NCI-H1417 treated with DMSO at 0.1 percent for 48 hours (cell line): ENCODE measurements at places on chromosomes 5 and 9.

DNA sequence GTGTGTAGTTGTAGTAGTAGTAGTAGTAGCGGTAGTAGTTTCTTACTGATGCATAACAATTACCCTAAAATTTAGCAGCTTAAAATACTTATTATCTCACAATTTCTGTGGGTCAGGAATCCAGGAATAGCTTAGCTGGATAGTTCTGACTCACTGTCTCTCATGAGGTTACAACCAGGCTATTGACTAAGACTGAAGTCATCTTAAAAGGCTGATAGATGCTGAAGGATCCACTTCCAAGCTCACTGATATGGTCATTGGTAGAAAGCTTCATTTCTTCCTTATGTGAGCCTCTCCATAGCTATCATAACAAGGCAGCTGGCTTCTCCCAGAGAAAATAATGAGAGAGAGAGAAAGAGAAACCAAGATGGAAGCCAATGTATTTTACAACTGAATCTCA lies 147.5 kb upstream of the FBXL17 start:
- no peak for DNase-seq

DNA sequence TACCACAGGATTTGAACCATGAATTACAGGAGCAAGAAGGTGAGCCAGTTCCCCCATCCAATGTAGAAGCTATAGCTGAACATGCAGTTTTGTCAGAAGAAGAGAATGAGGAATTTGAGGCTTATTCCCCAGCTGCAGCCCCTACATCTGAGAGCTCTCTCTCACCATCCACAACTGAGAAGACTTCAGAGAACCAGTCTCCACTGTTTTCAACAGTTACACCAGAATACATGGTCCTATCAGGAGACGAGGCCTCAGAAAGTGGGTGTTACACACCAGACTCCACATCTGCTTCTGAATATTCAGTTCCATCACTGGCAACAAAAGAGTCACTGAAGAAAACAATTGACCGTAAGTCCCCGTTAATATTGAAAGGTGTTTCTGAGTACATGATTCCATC lies 40.9 kb downstream of the CMYA5 start:
- no peak for DNase-seq

- DNase-seq: no peak
These were observed 83.4 kb downstream of the RAPGEF1 start for GRCh38 chr9:131656356-131657036.

GRCh38 chr9:120723565-120723964 lies 9.3 kb upstream of the MEGF9 start:
- no peak for DNase-seq

GRCh38 chr5:38645508-38645907 lies 89.1 kb upstream of the LIFR start:
- DNase-seq: no peak

DNA sequence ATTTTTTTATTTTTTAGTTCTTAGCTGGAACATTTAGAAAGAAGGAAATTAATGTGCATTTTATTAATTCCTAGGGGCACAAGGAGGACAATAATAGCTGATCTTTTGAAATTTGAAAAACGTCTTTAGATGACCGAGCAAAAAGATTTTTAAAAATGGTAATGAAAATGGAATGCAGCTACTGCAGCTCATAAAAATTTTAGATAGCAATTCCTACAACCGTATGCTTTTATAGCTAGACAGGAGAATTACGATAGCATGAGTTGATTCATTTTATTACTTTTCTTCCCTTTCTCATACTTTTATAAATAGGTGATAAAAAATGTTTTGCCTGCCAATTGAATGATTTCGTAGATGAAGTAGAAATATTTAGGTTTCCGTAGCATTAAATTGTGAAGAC lies 13.7 kb upstream of the RUFY1 start:
- DNase-seq: no peak

GRCh38 chr5:122089096-122090013 lies 11.3 kb upstream of the LOX start:
- DNase-seq: no peak

- DNase-seq: no peak
These were observed 378.4 kb downstream of the SPATA31D1 start for GRCh38 chr9:82367016-82367415.

DNA sequence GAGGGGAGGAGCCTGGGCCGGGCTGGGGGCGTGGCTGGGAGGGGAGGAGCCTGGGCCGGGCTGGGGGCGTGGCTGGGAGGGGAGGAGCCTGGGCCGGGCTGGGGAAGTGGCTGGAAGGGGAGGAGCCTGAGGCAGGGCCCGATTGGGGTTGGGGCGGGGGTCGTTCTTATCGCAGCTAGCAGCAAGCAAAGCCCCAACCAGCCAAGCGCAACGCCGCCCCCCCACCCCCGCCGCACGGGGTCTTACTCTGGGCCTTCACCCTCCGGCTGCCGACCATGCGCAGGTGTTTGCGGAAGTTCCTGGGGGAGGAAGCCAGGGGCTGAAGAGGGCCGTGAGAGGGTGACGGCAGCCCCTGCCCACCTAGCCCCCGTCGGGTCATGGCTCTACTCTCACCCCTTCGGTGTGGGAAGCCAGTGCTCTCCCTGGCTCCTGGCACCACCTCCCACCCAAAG lies 5.0 kb downstream of the NSMF start:
- DNase-seq: no peak

DNA sequence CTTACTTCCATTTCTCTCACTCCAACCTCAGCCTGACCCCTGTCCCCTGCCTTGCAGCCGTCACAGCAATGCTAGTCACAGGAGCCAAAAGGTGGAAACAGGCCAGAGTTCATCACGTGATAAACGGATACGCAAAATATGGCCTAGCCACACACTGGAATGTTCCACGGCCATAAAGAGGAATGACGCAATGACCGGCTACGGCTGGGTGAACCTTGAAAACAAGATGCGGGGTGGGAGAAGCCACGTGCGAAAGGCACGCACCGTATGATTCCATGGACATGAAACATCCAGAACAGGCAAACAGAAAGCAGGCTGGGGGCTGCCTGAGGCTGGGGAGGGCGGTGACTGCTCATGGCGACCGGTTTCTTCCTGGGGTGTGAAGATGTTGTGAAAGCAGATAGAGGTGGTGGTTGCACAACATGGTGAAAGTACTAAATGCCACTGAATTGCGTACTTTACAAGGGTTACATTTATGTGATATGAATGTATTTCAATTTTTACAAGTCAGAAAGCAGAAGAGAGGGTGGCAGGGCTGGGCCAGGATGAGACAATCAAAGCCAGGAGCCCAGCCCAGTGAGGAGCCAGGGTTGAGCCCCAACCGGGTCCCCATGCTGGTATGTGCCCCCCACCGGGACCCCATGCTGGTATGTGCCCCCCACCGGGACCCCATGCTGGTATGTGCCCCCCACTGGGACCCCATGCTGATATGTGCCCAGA lies 117.8 kb upstream of the SARDH start:
- no peak for DNase-seq

GRCh38 chr5:124259017-124259416 lies 487.4 kb downstream of the ZNF608 start:
- no peak for DNase-seq

DNA sequence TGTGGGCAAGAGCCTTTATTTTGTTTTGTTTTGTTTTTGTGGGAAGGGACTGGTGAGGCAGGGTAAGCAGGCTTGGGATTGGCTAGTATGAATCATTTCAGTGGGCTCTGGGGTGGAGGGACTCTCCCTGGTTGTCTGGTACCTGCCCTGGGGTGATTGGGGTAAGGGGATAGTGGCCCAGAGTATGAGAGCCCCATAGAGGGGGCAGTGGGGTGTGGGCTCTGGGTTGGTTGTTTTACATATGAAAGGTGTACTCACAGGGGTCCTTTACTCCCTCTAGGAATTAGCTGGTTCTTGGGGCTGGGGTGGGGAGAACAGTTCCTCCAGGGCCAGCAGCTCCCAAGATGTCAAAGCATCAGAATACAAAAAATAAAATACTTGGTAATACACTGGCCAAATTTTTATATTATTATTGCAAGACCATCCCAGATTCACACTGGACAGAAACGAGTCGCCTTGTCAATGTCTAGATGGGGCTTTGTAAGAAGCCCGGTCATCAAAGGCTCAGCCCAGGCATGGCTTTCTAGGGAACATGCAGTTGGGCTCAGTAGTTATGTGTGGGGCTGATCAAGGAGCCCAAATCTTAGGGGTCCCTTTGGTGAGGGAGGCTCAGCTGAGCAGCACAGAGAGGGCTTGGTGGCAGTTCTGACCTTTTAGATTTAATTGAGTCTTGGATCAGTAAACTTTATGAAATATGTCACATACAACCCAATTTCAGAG lies 190.5 kb downstream of the NXNL2 start:
- no peak for DNase-seq

DNA sequence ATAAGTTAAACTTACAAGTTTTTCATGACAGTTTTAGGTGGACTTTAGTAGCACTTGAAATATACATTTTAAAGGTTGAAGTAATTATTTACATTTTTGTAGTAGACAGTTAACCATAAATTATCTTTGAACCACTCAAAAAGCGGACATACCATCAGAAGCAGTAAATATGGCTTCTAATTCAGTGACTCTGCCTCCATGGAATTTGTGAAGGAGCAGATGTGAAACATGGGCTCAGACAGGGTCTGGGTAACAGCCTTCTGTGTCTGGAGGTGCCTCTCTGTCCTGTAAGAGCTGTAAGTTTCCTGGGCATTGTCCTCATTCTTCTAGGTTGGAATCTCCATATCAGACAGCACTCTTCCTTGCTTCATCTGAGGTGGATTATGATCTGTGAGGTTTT lies 12.4 kb downstream of the RLN2 start:
- DNase-seq: no peak

DNA sequence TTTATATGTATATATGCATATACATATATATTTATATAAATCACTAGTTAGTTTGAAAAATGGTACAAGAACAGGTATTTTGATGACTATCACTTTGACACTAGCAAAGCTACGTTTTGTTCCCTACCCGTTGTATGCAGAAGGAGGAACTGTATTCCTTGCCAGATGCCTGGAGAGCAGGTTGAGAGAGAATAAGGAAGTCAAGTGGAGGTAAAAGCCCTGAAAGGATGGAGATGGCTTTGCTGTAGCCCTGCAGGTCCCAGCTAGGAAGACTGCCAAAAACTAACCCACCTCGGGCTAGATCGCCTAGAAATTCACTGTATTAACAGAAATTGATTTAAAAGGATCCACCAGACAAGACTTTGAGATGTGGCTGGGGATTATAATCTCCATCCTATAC lies 229.3 kb downstream of the RFX3 start:
- DNase-seq: no peak

DNA sequence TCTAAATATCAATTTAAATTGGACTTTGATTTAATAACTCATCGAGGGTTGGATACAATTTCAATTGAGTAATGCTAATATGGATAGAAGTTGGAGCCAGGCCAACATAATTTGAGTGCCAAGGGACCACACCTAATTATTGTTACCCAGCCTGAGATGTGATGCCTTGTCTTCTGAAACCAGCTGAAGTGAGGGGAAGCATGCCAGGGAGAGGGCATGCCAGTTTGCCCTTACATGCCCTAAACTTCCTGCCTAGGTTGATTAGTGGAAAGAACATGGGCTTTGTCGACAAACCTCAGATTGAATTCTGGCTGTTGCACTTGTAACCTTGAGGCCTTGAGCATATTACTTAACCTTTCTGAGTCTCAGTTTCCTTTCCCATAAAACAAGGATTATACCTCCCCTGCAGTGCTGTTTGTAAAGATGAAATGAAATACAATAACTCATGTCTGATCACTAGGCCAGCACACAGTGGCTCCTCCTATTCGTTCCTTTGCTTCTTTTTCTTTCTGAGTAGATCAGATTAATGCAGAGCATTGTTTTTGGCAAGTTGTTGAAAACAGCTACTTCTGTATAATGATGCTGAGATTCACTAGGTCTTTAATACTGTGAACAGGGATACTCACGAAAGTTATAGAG lies 412.8 kb downstream of the TLE4 start:
- no peak for DNase-seq

- no peak for DNase-seq
These were observed 43.7 kb downstream of the ZNF366 start for GRCh38 chr5:72463449-72464052.

- DNase-seq: no peak
These were observed 11.9 kb downstream of the LCN1 start for GRCh38 chr9:135533113-135533512.

- no peak for DNase-seq
These were observed 513.6 kb downstream of the RASEF start for GRCh38 chr9:82549174-82549821.

DNA sequence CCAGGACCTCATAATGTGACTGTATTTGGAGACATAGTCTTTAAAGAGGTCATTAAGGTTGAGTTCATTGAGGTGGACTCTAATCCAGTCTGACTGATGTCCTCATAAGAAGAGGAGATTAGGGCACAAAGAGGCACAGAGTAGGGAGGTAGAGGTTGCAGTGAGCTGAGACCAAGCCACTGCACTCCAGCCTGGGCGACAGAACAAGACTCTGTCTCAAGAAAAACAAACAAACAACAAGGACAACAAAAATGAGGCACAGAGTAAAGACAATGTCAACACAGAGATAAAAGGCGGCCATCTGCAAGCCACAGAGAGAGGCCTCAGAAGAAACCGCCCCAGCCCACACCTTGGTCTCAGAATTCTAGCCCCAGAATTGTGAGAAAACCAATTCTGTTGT lies 17.0 kb upstream of the TDRD7 start:
- DNase-seq: no peak

DNA sequence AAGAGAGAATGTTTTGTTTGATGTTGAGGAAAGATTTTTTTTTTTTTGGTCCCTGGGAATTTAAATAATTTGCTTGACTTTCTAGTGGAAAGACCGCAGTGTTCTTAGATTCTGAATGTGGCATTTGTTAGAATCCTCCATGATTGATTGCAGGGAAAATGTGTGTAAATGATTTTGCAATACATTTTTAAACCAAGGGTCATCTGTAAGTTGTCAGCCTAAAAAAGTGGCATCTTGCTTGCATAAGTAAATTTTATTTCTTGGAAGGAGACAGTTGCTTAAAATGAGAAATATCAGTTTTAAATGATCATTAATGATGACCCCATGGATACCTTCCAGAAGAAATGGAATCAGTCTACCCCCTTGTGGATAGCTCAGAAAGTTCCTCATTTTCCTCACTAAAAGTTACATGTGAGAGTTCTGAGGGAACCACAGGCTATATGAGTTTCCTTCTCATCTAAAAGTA lies 105.1 kb upstream of the SLC25A48 start:
- no peak for DNase-seq

- DNase-seq: no peak
These were observed 39.8 kb downstream of the HMCN2 start for GRCh38 chr9:130305381-130305780.

DNA sequence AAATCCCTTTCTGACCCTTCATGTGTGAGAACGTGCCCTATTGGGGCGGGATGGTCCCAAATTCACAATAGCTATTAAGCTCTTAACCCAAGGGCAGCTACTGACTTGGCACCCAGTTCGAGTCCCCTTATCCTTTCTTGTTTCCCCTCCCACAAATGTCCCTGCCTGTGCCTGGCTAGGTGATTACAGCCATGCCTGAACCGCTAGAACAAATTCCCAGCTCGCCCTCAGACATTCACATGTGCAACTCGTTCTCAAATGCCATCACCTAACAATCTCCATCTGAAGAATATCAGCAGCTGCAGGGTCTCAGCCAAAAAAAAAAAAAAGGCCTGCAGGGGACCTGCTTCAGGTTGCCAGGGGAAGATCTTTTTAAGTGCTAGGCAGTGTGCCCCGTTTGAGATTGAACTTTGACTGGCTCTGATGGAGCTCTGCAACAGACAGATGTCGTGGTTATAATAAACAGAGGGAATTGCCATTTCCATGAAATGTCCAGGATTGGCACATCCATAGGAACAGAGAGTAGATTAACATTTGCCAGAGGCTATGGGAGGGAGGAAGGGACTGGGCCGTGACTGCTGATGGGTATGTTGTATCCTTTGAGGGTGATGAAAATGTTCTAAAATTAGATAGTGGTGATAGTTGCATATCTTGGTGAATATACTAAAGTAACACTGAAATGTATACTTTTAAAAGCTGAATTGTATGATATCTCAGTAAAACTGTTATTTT lies 347.2 kb upstream of the WWC1 start:
- no peak for DNase-seq
